Kidney (tissue), 22 donors: ENCODE measurements at places on chromosomes 1 and 21. TPM values are rescaled to one million over a fixed set of nuclear protein-coding genes. Genes with fewer than 3 reads are reported as not detected.

DNA sequence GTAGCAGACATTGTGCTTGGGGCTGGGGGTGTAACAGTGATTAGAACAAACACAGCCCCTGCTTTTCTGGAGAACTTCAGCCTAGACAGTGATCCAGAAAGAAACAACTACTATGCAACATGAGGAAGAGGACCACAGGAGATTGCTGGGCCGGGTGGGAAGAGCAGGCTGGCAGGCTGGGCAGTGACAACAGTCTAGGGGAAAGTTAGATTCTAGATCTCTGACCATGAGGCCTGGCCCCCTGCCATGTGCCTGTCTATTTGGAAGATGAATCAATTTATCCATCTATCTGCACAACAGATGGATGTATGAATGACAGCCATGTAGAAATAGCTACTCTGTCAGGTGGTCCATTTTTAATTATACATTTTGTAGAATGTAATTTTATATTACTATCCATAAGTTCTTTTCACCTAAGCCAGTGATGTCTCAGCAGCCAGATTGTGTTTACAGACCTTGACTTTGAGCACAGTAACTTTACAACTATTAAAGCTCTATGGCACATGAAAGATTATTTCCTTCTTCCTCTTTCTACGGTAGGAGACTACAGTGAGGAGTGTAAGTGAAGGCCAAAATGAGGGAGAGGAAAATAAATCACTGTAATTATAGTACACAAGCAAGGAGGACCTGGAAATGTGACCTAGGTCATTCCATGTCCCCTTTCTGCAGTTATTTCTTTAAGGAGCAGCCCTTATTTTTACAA lies 15.5 kb downstream of the CLIC6 start:
- DNase-seq, result no peak

DNA sequence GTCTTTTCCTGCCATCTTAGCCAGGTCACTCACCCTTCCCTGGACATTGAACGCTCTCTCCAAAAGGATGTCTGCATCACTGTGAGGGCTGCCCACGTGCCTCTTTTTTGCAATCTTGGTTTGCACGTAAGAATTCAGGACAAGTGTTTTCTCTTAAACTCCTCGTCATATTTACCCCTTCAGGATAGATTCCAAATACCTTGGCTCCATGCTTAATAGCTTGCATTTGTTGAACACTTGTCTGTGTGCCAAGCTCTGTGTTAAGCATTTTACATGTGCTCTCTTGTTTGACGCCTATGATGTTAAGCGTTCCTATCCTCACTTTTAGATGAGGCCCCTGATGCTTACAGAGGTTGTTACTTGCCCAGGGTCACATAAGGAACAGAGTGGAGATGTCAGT lies 29.8 kb downstream of the RCSD1 start:
- DNase-seq, result no peak

GRCh38 chr1:154791292-154792166 lies 78.6 kb downstream of the KCNN3 start:
- DNase-seq, result no peak

GRCh38 chr1:116131866-116132605 lies 20.8 kb downstream of the MAB21L3 start:
- DNase-seq, result no peak

GRCh38 chr1:45518910-45519309 lies 2.8 kb downstream of the PRDX1 start:
- no peak for DNase-seq

GRCh38 chr21:32566741-32567389 lies 18.5 kb downstream of the TCP10L start:
- no peak for DNase-seq

- no peak for DNase-seq
Observed at GRCh38 chr1:67682659-67683197, 2.3 kb upstream of the GADD45A start.

DNA sequence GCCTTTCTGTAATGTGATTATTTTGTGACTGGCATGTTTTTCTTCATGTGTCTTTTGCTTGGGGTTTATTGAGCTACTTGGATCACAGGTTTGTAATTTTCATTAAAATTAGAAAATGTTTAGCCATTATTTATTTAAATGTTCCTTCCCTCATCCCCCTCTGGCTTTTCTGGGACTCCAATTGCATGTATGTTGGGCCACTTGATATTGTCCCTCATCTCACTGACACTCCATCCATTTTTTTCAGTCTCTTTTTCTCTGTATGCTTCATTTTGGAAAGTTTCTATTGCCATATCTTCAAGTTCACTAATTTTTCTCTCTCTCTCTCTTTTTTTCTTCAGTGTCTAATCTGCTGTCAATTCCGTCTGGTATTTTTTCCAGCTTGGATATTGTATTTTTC lies 390.1 kb downstream of the PRDM2 start:
- DNase-seq, result no peak

DNA sequence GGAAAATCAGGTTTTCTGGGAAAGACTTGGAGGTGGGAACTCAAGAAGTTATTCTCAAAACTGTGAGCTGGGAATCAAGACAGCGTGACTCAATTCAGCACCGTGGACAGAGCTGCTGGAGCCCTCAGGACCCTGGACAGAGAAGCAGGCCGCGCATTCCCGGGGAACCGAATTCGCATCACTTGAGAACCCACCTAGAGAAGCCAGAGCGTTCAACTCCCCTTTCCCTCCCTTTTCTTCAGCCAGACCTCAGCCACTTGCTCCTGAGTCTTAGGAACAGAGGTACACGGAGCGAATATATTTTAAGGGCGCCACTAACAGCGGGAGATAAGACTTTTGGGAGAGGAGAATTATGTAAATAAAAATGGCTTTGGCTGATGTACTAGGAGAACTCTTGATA lies 2.0 kb upstream of the LIN28A start:
- DNase-seq, result peak; percentile 93

GRCh38 chr1:22529901-22530621 lies 33.2 kb upstream of the EPHA8 start:
- peak; percentile 46 for DNase-seq

DNA sequence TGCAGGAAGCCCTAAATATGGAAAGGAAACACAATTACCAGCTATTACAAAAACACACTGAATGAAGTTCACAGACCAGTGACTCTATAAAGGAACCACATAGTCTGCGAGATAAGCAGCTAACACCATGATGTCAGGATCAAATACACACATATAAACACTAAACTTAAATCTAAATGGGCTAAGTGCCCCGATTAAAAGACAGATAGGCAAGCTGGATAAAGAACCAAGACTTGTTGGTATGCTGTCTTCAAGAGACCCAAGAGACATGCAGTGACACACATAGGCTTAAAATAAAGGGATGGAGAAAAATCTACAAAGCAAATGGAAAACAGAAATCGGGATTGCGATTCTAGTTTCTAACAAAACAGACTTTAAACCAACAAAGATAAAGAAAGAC lies 121.9 kb downstream of the SLC5A9 start:
- no peak for DNase-seq

- no peak for DNase-seq
Observed at GRCh38 chr1:118944133-118944532, 44.0 kb downstream of the TBX15 start.

- DNase-seq, result no peak
Observed at GRCh38 chr1:63892632-63893395, 119.0 kb downstream of the ROR1 start.

DNA sequence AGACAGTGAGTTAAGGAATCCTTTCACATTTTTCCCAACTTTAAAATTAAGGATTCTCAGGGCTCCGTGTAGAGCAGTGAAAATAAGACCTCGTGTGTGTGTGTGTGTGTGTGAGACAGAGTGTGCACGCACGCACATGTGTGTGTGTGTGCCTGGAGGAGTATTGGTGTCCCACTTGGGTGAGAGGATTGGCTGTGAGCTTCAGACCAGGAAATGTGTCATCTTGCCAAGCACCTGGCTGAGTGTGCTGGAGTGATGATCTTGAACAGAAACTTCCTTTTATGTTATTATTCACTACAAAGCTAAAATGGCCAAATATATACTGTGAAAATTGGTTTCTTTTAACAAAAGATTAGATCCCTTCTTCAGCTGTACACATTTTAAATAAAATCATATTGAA lies 35.2 kb upstream of the NTPCR start:
- DNase-seq, result no peak

GRCh38 chr1:197062692-197063091 lies 4.4 kb downstream of the F13B start:
- DNase-seq, result no peak

DNA sequence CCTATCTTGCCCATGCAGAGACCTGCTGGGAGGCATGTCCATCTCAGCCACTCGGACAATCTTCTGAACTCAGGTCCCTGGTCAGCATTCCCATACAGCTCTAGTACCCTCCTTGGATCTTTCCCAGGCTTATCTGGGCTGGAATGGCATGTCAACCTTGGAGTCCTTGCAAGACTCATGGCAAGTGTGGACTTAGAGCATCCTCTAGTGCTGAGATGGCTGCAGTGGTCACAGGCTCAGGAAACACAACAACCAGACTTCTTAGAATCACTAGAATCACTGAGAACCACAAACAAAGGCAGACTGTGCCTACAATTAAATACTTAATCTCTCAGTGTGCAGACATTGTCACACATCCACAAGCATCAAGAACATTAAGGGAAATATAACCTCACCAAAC lies 73.1 kb upstream of the TSHB start:
- DNase-seq, result peak; percentile 14

DNA sequence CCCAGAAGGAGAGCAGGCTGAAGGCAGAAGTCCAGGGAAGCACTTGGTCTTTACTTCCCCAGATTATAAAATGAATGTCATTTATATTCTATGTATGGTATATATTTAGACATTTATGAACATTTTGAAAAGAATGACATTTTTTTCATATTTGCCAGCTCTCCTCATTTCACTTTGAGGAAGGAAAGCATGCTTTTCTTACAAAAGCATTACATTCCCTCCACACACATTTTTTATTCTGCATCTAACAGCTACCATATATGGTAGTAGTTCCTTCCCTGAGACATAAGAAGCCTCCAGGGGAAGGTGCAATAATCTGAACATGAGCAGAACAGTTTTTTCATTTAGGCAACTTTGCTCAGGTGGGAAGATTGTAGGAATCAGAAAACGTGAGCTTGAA lies 94.0 kb downstream of the LRRC7 start:
- DNase-seq, result no peak

DNA sequence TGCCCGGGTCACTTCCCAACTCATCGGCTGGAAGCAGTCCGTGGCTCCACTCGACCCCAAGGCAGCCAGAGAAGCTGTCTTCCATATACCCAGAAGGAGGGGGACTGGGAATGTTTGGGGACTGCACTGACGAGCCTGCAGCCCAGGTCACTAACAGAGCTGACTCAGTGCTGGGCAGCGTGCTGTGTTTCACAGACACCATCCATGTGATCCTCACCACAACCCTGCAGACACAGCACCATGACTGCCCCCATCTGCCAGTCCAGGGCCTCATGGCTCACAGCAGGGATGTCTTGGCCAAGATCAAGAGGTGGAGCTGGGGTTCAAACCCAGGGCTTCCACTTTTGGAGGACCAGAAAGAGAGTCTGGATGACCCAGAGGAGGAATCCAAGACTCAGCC lies 67.9 kb downstream of the KLHDC7A start:
- no peak for DNase-seq

OVAAL gene
- total RNA-seq, result not detected

OR14K1 gene
- not detected for total RNA-seq

RHBDL2 gene
- total RNA-seq, result 2.1 TPM

BRINP3 gene
- total RNA-seq, result 1.8 TPM

KRTAP13-2 gene
- total RNA-seq, result not detected

ZMYM1 gene
- total RNA-seq, result 18.9 TPM

TNFRSF1B gene
- 47.1 TPM for total RNA-seq

NBPF15 gene
- 44.9 TPM for total RNA-seq

CATSPER4 gene
- not detected for total RNA-seq

TNFRSF14 gene
- total RNA-seq, result 95.0 TPM

KCNT2 gene
- 6.3 TPM for total RNA-seq

C8A gene
- 0.09 TPM for total RNA-seq

ARL8A gene
- 72.2 TPM for total RNA-seq
